Head of caudate nucleus (tissue), 42 donors: ENCODE measurements at places on chromosomes 5 and 9.
A peak's percentile ranks its signal among the peaks of the same experiment; 100 is the strongest.

- DNase-seq = no peak
Observed at GRCh38 chr9:104564358-104564757, 4.6 kb upstream of the OR13C8 start.

DNA sequence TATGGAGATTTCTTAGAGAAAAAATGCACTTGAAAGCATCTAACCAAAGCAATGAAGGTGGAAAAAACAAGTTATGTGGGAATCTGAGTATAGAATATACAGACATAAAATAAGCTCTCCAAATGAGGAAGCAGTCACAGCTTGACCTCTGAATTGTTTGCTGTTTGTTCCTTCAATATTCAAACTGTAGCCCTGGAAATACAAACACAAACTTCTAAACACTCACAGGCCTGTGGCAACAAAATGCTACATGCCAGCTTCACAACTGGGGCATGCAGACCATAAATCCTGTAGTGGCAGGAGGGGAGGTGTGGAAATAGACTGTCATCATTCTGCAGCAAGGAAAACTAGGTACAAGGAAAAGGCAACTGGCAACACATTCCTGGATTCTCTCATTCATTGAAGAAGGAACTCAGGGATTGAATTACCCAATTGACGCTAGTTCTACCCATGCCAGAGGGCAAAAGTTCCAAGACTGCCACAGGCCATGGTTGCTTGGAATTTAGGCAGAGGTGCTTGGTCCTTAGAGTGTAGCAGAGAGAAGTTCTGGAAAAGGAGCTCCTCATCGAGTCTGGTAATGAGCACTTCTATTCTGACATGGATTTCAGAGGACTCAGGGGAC, 349.6 kb downstream of the PDE4D start:
- no peak for DNase-seq

GRCh38 chr5:80755626-80756025, 100.8 kb upstream of the DHFR start:
- no peak for DNase-seq

GRCh38 chr5:176890455-176891330, 8.5 kb downstream of the HK3 start:
- no peak for DNase-seq

DNA sequence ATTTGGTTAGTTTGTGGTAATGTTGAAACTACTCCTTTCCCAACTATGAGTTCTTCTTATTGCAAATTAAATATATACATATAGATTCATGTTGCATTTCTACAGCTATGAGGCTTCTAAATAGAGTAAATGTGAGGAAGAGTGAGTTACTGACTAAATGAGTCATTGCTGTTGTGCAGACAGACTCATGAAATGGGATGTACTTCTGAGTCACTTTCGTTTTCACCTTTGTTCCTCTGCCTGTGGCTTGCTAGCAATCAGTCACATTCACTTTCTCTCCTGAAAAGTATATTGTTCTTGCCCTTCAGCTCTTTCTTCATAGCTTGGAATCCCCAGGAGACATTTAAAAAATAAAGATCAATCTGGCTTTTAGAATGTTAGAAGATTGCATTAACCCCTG, 295.5 kb upstream of the SMC2 start:
- DNase-seq = no peak

GRCh38 chr9:120888626-120889025, 11.6 kb upstream of the PHF19 start:
- no peak for DNase-seq

DNA sequence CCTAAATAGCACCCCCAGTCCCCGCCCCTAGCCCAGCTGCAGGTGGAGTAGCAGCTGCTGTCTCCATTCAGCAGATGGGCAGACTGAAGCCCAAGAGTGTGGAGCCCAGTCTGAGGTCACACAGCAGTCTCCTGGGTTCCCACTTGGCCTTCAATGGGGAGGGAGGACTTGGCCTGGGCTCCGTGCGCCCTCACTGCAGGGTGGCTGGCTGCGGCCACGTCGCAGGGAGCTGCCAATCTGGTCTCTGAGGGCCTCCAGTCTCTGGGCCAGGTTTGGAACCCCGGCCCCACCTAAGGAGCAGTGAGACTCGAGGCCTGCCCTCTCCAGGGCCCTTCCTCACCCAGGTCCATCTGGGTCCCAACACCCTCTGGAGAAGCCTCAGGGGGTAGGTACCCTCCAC, 7.4 kb downstream of the KIF12 start:
- DNase-seq = no peak

GRCh38 chr5:141902015-141902814, 21.5 kb upstream of the DELE1 start:
- DNase-seq = no peak

DNA sequence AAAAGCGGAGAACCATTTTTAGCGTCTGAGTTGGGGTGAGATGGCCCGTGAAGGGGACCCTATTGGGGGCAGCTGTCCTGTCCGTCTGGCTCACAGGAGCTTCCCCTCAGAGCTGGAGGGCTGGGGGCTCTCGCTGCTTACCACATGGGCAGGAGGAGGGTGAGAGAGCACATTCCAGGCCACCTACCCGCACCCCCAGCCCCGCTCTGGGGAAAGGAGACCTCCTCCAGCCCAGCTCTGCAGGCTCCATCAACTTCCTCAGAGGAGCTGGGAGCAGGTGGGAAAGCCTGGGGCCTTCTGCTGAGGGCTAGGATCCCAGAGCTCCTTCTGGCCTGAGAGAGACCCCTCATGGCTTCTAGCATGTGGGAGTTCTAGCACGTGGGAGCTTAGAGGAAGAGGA, 27.1 kb upstream of the SPTLC1 start:
- DNase-seq = no peak

GRCh38 chr9:4344946-4345345, 45.1 kb upstream of the GLIS3 start:
- no peak for DNase-seq

DNA sequence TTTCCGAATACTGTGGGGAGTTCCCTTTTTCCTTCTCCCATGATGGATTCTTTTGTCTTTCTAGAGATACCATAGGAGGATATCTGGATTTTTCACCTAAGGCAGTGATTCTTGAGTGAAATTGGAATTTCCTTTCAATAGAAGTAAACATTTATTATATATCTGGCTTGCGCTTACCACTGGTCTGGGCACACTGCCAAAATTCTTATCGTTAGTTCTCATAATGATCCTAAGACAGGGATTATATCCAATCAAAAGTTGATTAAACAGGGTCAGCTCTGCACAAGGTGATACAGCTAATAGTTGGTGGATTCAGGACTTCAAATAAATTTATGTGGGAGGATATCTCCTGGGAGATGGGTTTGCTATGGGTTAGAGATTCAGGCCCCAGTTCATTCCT, 9.6 kb downstream of the TLE4 start:
- DNase-seq = no peak

DNA sequence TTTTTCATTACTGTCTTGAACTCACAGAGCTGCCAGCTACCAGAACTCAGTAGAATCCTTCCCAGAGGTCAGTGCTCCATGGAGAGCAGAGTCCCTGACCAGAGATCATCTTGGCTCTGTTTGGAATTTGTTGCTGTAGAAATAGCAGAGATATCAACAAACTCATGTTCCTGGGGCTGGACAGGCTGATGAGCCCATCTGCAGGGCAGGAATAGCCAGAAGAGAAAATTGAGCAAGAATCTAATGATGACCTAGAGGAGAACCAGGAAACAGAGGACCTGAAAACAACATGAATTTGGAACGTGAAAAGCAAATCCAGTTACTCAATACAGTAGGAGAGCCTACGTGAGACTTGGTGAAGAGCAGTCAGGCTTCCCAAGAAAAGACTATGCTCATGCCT, 437.8 kb downstream of the PLK2 start:
- no peak for DNase-seq

GRCh38 chr9:100485196-100485595, 12.2 kb downstream of the TMEFF1 start:
- DNase-seq = no peak

GRCh38 chr5:71767661-71768060, 48.6 kb downstream of the CARTPT start:
- no peak for DNase-seq

GRCh38 chr9:124272979-124273378, 15.2 kb downstream of the NEK6 start:
- DNase-seq = no peak

- no peak for DNase-seq
Observed at GRCh38 chr9:68978066-68978465, 35.8 kb downstream of the PRKACG start.

- no peak for DNase-seq
Observed at GRCh38 chr5:72702881-72703434, 113.5 kb upstream of the TNPO1 start.

DNA sequence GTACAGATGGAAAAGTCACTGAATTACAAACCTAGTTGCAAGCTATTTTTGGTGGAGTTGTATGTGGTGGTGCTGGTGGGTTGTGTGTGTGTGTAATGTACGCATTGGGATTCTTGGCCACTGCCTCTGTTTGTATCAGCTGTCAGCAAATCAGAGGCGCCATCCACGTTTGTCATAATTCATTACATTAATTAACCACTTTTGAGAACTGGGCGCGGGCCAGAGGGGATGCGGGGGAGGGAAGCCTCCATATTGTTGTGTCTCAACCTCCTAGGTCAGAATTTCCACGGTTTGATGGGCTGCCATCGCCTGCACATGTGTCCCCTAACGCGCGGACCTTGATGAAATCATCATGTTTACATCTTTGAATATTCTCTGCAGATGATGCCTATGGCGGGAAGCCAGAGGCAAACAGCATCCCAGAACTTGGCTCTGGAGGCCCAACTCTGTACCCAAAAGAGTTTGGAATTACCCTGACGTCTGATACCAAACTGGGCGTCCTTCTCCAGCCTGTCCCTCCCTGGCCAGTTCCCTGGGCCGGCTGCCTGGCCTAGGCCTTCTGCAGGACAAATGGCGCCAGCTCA, 54.9 kb downstream of the FGF18 start:
- DNase-seq = no peak

GRCh38 chr5:16600397-16600796, 16.4 kb downstream of the RETREG1 start:
- peak; percentile 88 for DNase-seq

- DNase-seq = no peak
Observed at GRCh38 chr5:36957953-36958537, 81.5 kb downstream of the NIPBL start.

- no peak for DNase-seq
Observed at GRCh38 chr9:751137-752051, 90.1 kb upstream of the DMRT1 start.

DNA sequence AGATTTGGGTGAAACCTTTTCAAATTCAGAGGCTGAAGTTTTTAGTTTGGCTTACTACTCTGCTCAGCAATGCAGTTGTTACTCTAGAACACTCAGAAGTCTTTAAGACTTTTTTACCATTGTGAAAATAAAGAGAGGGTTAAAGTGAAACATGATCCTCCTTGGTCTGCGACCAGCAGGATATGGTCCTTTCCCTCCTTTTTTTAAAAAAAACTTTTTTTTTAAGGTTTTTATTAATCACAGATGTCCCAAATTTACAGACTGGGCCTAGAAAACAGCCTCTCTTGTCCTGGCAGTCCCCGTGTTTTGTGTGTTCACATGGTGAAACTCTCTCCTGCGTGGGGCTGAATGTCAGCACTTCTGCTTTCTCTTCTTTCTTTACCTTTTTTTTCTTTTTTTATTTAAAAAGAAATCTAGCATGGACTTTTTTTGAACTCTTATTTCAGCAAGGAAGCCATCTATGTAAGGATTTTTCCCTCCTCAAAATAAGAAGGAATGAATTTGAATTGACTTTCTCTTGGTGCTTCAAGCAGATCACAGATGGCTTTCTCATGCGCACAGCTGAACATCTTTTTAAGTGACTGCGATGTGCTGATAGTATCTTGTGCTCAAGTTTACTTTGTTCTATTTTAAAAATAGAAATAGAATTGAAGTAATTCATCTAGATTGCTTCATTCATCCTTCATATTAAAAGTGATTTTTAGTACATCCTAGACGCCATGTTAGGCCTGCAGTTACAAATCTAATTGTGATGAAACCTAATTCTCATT, 128.7 kb upstream of the OTULINL start:
- no peak for DNase-seq

- DNase-seq = no peak
Observed at GRCh38 chr5:53956196-53956595, 354.2 kb downstream of the ARL15 start.

- peak; percentile 44 for DNase-seq
Observed at GRCh38 chr9:79583952-79584654, 12.3 kb downstream of the TLE4 start.

GRCh38 chr5:63245271-63245670, 666.7 kb downstream of the LRRC70 start:
- DNase-seq = no peak

GRCh38 chr9:121770415-121771273, 119.2 kb downstream of the DAB2IP start:
- DNase-seq = no peak

DNA sequence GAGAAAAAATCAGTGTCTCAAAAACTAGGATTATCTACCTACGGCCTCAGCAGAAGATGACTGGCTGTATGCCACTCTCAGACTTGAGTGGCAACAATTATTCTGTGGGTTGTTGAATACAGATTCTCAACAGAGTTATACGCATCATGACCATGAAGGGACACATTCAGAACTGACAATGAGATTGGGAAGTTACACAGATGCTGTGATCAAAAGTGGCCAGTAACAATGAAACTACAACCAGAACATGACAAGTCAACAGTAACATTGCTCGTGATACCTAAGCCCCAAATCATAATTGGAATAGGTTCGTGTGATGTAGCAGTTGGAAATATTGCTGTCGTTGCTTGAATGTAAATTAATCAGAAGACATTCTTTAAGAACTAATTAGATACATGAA, 957.5 kb upstream of the CDH9 start:
- DNase-seq = no peak

- no peak for DNase-seq
Observed at GRCh38 chr5:95652849-95653248, 6.3 kb downstream of the RFESD start.

- no peak for DNase-seq
Observed at GRCh38 chr9:111276431-111277128, 53.4 kb downstream of the OR2K2 start.

GRCh38 chr9:107049803-107050184, 186.8 kb downstream of the ZNF462 start:
- DNase-seq = no peak

DNA sequence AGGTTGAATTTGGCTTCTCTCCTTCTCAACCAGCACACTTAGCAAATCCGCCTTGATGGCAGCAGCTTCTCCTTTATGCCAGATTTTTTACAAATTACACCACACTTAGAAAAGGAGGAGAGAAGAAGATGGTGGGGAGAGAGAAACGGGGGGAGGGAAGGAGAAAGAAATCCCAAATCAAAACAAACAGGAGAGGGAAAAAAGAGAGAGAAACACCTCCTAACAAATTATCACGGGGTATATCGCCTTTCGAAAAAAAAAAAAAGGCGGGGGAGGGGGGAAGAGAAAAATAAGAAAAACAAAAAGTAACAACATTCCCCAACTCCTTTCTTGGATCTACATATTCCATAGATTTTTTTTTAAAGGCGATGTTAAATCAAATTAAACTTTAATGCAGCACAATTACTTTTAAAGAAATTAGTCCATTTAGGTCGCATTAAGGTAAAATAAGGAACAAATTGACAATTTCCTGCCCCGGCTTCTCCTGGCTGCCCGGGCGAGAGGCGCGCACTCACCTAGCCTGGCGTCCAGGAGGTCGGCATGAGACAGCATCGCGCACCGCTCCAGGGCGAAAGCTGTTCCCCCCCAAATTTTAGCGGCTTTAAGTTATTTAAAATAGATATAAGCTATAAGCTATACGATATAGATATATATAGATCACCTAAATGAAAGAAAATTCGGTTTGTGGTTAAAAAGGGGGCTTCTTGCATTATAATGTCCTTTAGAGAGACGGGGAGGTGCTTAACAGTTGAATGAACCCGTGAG, at the start of gene OTP:
TSS of gene OTP (minus strand) at position 716 of the 765 bp plus-strand sequence. CDS start at position 552, 164 bp downstream.
- no peak for DNase-seq
